ENCODE measurements at places on chromosomes 4 and X.
A peak's percentile ranks its signal among the peaks of the same experiment; 100 is the strongest.

GRCh38 chr4:184355111-184355604 is 119.2 kb downstream of the IRF2 start:
- DNase-seq = no peak

DNA sequence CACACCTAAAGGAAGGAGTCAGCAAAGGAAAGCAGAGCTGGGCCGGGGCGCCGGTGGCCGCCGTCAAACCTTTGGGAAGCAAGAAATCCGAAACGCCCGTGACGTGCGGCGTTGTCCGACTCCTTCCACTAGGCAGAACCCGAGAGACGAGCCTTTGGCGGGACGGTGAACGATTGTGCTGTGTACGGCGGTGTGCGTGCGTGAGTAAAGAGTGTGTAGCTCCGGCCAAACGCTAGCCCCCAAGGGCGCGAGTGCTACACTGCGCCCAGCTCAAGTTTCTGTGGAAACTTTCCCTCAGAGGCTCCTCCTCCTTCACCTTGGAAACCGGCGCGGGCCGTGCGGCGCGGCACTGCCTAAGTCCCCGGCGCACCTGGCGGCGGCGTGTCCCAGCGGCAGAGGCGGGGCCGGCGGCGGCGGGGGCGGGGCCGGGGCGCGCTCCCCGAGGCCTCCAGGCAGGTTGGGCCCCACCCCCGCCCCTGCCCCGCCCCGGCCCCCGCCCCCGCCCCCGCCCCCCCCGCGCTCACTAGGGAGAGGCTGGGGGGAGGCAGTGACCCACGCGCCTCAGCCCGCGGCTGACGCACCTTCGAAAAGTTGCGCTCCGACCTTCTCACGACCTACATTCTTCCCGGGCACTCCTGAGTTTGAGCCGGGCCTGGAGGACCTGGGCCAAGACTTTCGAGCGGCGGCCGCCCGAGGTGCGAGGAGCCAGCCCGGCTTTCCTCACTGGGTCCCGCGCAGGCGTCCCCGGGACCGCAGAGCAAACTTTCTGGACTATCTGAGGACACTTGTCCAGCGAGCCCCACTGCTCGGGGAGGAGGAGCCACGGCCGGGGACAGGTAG is at the start of gene FHIP1A:
Gene FHIP1A, plus strand, starts transcription at position 547 of the 840 bp plus-strand sequence. CDS start 157,084 bp downstream, outside the sequence.
- peak; percentile 84 for DNase-seq

GRCh38 chr4:96593422-96593821 is 753.5 kb downstream of the PDHA2 start:
- DNase-seq = no peak

DNA sequence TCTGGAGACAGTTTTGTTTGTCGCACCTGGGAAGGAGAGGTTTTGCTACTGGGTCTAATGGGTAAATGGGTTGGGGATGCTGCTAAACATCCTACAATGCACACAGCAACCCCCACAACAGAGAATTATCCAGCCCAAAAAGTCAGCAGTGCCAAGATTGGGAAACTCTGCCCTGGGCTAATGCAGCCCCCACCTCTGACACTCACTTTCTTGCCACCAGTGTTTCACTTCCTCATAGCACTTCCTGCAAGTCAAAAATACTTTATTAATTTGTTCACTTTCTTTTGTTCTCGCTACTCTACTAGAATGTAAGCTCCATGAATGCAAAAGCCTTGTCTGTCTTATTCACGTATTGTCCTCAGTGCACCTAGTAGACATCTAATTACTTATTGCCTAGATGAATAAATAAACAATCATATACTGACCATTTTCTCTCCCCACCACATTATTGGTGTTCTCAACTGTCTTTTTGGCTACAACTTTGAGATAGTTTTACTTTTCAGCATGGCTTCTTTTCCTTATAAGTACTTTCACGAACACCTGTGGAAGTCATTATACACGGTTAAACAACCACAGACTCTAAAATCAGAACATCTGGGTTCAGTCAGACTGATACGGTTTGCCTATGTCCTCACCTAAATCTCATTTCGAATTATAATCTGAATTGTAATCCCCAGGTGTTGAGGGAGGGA is 82.0 kb upstream of the PITX2 start:
- no peak for DNase-seq

DNA sequence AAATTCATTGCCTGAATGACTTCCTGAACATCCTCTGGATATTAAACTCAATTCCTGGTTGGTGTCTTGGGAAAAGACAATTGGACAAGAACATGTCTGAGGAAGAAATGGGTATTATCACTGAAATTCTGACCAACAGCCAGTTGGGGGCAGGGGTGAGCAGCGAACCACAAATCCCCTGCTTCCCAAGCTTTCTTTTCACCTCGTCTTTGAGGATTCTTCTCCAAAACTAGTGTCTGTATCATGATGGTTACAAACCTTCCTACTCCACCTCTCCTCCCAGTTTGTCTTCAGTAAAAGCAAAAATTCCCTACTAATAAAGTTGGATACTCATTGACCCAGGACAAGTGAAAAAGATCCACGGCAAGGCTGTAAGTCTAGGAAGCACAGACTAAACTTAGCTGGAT is 48.3 kb upstream of the WDR1 start:
- no peak for DNase-seq

GRCh38 chr4:86099348-86099747 is 260.5 kb downstream of the MAPK10 start:
- DNase-seq = no peak

Data from activated CD4-positive, alpha-beta T cell treated with anti-CD3 and anti-CD28 coated beads, Interleukin-2, amount 50 U/mL, for 4 hours (primary cell).